ENCODE measurements at places on chromosomes 7 and 10. TPM values are rescaled to one million over a fixed set of nuclear protein-coding genes. Genes with fewer than 3 reads are reported as not detected.
A peak's percentile ranks its signal among the peaks of the same experiment; 100 is the strongest.

AGR2 gene
- total RNA-seq = not detected

ACSM6 gene
- total RNA-seq = not detected

- H3K4me3 ChIP-seq = peak overlapping the region; percentile 97
- DNase-seq = no peak
- H3K27ac ChIP-seq = peak overlapping the region; percentile 93
- H3K4me1 ChIP-seq = peaks cover 37% of the 10 kb centered on the region
- H3K27me3 ChIP-seq = no peaks in the 10 kb centered on the region
Observed at GRCh38 chr7:66205741-66206090, 582 bp downstream of the TPST1 start.

DNA sequence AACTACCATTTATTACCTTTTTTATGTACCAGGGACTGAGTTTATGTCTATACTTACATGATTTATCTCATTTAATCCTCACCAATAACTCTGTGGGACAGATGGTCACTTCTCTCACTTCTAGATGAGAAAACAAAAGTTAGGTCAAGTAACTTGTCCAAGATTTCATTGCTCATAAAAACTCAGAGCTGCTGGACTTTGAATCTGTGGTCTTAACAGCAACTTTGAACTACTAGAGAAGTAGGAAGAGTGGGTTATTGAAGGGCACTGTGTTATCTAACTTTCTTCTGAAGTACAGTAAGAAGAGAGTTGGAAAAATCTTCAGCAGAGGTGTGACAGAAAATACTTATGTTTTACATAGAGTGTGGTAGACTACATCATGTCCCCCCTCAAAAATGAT, 214.2 kb upstream of the BMPER start:
- no peaks in the 10 kb centered on the region for H3K27me3 ChIP-seq
- no peak for DNase-seq
- H3K27ac ChIP-seq = no peak overlapping the region

- H3K27me3 ChIP-seq = no peaks in the 10 kb centered on the region
- H3K36me3 ChIP-seq = peaks cover 2% of the 10 kb centered on the region
- DNase-seq = no peak
- peak overlapping the region; percentile 94 for H3K4me3 ChIP-seq
Observed at GRCh38 chr7:150811-151221, 41.6 kb upstream of the FAM20C start.

Data from activated T-cell treated with anti-CD3 and anti-CD28 coated beads, Interleukin-2, amount 50 U/mL, for 72 hours (primary cell).